ENCODE measurements at places on chromosomes 3 and 15.

DNA sequence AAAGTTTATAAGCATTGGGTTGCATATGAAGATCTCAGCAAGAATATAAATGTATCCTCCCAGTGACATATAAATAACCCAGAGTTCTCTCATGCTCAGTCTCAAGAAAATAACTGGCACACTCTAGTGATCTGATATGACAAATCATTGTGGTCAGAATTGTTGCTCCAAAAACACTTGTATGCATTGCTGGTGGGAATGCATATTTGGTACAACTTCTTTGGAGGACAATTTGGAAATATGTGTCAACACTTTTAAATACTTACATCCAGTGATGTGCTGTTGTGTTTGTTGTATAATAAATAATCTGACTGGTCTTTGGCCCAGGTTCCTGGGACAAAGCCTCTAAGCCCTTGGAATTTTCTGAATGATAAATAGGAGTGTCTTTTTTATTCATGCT lies 66.7 kb upstream of the STT3B start:
- peak; percentile 11 for DNase-seq

- DNase-seq: peak; percentile 57
These were observed 206.4 kb downstream of the NAALADL2 start for GRCh38 chr3:175065497-175065896.

- no peak for DNase-seq
These were observed 105.0 kb upstream of the ICE2 start for GRCh38 chr15:60583946-60584345.

GRCh38 chr3:89762405-89762804 lies 655.0 kb downstream of the EPHA3 start:
- no peak for DNase-seq

DNA sequence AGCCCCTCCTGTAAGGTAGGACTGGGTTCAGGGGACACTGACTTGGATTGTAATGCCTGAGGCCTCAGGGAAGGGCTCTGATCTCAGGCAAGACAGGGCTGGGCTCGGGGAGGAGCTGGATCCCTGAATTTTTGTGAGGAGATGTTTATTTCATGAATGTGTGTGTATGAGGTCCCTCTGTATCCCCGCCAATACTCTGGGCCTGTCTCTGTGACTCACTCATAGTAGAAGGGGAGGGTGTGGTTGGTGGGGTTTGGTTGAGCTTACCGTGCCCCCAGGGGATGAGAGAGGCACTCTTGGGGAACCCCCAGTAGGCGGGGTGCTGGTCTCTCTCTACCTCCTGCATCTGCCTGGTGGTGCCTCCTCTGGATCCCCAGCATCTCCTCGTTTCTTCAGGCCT lies 28.1 kb downstream of the RPSA start:
- no peak for DNase-seq

DNA sequence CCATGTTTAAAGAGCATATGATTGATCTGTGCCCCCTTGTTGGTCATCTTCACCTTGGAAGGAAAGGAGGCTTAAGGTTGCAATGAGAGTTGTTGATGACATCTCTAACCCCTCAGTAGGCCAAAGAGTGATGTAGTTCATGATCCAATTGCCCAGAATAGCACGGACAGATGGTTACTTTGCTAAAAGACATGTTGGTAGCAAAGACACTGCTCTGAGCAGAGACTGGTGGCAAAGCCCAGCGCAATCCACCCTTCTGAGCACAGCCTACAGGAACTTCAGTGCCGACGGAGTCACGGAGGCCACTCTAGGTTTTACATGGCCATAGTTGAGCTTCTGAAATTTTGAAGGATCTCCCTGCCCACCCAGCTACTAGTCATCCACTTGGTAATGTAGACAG lies 21.8 kb downstream of the FBXO45 start:
- no peak for DNase-seq

DNA sequence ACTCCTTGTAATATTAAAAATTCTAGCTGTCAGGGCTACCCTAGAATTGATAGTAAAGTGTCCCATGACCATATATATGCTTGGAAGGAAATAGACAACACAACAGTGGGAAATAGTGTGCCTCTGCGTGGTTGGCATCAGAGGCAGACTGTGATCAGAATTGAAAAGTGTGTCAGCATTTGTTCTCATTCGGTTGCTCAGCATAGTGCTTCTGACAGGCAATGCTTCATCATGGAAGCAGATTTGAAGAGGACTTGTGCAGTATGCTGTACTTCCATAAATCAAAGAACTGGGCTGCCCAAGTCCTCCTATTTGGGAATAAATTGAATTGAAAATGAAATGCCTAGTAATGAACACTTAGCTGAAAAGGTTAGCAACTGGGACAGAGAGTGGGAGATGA lies 435.7 kb downstream of the DIPK2A start:
- no peak for DNase-seq

GRCh38 chr15:85014932-85015331 lies 33.3 kb downstream of the PDE8A start:
- no peak for DNase-seq

GRCh38 chr15:47951781-47952180 lies 169.0 kb upstream of the SLC24A5 start:
- no peak for DNase-seq

DNA sequence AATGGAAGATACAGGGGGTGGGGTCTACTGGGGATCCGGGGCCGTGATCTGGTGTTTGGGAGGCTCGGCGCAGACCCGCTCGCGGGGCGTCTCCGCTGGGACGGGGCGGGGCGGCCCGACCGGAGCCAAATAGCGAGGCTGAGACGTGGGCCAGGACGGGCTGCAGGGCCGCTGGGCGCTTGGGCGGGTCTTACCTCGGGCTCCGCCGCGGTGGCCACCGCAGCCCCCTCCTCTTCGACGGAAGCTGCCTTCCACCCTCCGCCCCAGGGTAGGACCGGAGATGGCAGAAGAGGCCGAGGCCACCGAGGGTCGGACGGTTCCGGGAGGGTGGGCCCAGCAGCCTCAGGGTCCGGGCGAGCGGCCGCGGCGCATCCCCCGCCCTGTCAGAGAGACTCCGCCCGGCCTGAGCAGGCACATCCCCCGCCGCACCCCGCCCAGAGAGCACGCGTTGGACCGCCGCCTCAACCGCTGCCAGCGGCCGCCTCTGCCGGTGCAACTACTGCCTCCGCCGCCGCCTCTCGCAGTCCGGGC lies 399 bp downstream of the MYO9A start:
- peak; percentile 82 for DNase-seq
